RPMI8226 (cell line): ENCODE measurements at places on chromosomes 6 and 20.

- no peak for DNase-seq
These were observed 179.8 kb upstream of the BMP5 start for GRCh38 chr6:56055081-56055704.

- no peak for DNase-seq
These were observed 34.3 kb downstream of the COL12A1 start for GRCh38 chr6:75171567-75171966.

- no peak for DNase-seq
These were observed 82.7 kb downstream of the SIM1 start for GRCh38 chr6:100382031-100382430.

DNA sequence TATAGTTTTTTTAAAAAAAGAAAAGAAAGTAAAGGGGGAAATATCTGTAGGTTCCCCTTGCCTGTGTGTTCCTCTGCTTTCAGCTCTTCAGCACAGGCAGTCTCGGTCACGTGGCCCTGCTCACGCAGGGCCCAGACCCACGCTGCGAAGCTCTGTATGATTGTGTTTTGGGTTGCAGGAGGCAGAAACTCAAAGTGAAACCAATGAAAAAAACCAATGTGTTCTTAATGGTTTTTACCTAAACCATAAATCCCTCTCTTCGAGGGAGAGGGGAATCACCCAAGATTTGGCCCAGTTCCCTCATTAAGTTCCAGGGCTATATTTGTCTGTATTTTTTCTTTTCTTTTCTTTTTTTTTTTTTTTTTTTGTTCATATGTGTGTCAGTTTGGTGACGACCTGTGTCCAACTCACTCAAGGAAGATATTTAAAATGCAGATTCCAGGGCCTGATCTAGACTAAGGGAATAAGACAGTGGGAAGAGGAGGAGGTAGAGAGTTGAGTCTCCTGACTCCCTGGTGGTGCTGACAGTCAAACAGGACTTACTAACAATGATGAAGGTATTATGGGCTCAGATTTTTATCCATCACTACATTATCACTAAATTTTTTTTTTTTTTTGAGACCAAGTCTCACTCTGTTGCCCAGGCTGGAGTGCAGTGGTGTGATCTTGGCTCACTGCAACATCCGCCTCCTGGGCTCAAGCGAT is 33.8 kb upstream of the RREB1 start:
- DNase-seq, result peak; percentile 84

- no peak for DNase-seq
These were observed 207.8 kb downstream of the OTOR start for GRCh38 chr20:16955971-16956370.

DNA sequence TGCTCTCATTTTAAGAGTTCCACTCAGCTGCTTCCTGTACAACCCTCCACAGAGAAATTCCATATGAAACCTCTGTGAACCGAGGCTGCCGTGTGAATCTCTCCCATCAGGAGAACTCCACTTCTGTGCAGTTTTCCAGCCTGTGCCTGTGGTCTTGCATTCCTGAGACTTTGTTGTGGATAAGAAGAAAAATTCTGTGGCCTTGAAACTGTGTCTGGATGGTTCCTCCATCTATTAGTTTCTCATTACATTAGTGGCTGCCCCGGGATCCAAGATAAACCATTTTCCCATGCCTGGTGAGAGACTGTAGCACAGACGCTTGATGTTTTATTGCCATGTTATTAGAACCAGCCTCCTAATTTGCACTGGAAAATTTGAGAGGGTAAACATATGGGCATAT is 40.8 kb upstream of the TIAM2 start:
- no peak for DNase-seq

DNA sequence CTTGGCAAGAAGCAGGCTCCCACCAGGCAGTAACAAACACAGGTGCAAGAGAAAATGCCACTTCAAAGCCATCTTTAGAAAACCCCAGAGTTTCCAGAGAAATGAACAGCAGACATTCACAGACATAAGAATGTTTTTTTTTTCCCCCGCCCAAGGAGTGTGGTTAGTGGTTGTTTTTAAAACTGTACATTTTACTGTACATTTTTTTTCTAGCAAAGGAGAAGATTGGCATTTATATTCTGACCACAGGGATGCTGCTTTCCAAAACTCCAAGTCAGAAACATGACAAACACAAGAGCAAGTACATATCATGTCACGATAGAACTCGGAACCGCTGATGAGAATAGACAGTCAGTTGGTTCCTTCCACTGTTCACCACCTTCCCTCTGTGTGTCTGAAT is 197.9 kb downstream of the LRFN2 start:
- no peak for DNase-seq

DNA sequence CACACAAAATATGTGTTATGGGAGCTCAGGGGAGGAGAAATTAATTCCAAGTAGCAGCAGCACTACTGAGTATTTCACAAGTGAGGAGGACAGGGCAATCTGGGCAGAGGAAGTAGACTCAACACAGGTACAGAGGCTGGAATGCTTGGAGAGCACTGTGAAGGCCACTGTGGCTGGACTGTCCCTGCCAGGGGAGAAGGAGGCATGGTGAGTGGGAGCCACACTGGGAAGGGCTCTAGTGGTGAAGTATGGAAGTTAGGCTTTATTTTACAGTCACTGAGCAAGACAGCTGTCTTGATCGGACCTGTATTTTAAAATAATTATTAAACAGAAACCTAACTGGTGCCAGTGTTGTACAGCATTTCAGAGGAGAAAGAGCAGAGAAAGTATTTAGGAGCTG is 28.8 kb downstream of the FAM229B start:
- DNase-seq, result no peak
